ENCODE measurements at places on chromosomes 1 and 21.
A peak's percentile ranks its signal among the peaks of the same experiment; 100 is the strongest.

GRCh38 chr21:27086186-27086585, 119.3 kb upstream of the ADAMTS5 start:
- DNase-seq = no peak

- no peak for DNase-seq
Measured at GRCh38 chr1:26827663-26828062, 1.2 kb downstream of the ZDHHC18 start.

DNA sequence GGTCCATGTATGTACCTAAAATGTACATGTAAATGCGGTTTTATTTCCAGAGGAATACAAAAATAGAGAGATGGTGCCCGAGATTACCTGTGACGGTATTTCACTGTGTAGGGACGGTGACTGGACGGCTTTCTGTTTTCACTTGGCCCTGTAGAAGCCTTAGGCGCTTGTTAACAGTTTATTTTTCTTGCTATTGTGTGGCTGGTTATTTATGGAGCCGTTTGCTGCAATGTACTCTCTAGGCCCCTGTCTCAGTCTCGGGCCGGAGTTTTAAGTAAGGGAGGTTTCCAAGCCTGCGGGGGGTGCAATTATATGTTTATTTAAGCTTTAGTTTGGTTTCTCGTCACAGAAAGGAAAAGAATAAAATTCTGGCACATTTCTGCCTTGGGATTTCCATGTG, 413 bp downstream of the EFCAB7 start:
- no peak for DNase-seq

- no peak for DNase-seq
Measured at GRCh38 chr21:27680181-27680580, 713.3 kb upstream of the ADAMTS5 start.

- no peak for DNase-seq
Measured at GRCh38 chr1:185420588-185421081, 103.6 kb upstream of the IVNS1ABP start.

DNA sequence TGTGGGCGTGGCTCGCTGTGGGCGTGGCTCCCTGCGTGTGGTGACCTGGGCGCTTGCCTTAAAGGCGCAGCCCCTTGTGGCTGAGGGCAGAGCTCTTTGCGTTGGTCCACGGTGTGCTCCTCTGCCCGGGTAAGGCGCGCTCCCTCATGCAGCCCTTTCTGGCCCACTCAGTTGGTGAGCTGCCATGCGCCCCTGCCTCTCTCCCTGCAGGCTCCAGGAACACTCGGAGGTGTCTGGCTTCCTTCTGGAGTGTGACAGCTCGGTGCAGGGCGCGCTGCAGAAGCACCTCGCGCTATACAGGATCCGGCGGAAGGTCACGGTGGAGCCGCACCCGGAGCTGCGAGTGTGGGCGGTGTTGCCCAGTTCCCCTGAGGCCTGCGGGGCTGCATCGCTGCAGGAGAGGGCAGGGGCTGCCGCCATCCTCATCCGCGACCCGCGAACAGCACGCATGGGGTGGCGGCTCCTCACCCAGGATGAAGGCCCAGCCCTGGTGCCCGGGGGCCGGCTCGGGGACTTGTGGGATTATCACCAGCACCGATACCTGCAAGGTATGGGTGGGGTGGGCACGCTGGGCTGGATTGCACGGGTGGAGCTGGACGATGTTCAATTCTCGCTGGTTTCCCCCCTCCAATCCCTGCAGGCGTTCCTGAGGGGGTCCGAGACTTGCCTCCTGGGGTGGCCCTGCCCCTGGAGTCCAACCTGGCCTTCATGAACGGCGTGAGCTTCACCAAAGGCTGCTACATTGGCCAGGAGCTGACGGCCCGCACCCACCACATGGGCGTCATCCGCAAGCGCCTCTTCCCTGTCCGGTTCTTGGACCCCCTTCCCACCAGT, 9.1 kb downstream of the IBA57 start:
- peak; percentile 25 for DNase-seq

DNA sequence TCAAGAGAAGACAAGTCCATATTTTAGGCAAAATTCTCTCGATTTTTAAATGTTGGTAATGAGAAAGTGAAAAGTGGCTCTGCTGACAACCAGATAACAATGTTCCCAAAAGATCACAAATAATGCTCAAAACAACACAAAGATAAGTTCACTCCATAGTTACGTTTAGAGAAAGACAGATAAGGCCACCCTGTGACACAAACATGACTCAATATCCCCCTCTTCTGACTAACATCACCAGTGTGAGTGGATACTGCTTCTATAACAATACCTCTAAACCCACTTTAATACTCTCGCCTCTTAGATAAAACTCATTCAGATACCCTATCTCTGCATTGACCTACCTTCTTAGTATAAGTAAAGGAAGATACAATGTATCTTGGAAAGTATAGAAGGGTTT, 51.2 kb upstream of the RGS7 start:
- no peak for DNase-seq

DNA sequence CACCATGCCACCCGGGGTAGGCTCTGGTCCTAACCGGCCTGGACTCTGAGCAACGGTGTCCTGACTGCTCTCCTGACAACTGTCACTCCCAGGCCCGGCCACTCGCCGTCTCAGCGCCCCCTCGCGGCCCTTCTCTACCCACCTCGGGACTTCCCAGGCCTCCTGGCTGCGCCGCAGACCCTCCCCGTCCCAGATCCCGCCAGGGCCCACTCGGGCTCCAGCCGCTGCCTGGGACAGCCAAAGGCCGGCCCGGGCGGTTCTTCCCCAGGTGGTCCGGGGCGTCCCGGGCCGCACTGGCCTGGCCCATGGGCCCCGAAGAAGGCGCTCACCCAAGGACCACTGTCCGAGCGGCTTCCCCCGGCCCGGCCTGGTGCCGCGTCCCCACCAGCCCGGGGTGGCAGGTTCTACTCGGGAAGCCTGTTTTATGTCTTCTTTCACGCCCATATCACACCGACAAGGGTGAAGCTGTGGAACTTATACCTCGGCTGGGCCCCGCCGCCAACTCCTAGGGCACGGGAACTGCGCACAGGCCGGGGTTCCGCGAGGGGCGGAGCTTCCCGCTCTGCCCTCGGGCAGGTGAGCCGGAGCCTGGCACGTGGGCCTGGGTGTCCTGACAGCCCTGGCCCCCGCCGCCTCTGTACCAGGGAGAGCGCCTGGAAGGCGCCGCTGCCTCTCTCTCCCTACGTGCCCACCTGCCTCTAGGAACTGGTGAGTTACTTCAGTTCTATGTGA, 138.3 kb downstream of the TTLL7 start:
- DNase-seq = peak; percentile 50

DNA sequence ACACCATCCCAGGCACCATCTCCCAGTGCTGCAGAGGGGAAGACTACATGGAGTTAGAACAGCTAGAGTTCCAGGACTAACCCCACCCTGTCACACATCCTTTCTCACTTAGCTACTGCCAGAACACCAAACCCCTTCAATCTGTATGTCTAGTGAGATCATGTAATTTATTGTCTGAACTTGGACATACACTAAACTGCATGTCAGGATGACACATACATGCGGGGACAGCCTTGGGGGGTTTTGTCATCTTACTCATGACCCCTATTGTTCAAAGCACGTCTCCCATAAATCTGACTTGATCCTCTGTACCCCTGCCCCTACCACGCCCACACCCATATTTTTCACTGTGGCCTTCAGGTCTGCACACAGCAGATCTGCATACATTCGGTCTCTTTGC, 71.3 kb downstream of the GABPA start:
- no peak for DNase-seq

DNA sequence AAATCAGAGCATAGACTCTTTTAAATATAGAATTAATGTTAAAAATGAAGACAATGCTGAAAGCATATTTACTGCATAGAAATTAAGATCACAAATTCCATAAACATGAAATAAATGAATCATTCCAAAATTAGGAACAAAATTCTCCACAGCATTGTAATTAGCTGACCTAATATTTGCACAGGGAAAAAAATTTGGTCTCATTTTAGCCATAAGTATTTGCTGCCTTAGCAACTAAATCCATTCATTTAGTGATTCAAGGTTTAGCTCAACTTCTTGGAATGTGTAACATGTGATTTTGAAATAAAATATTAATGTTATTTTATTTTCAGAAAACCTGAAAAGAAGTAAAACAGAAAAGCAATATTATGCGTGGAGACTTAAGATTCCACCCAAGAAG, 25.5 kb downstream of the ADAMTS5 start:
- no peak for DNase-seq

DNA sequence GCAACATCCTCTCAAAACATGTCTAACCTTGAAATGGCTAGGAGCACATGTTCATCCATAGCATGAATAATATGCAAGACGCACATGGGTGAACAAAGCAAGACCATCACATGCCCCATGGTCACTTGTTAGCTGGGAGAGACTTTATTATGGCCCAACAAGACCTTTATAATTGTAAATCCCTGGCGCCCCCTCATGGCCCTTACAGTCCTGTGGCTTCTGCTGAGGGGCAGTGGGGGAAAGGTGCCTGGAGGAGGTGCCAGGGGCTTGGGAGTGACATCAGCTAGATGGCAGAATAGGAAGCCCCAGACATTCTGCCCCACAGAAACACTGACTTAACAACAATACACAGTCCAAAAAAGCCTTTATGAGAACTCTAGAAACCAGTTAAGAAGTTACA, 51.7 kb downstream of the CSMD2 start:
- no peak for DNase-seq

DNA sequence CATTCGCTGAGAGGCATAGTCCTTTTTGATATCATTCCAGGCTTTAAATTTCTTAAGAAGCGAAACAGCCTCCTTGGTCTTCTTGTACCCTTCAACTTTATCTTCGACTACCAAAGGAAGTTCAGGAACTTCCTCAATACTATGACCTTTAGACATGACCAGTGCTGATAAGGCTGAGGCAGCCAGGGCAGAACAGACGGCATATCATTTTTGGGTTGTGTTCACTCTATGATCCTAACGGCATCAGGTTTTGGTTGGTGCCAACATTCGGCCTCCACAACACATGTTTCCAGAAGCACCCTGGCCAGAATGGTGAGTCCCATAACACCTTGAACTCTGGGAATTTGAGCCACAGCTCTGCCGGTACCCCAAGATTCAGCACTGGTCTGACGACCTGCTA, 31.4 kb upstream of the MYOC start:
- no peak for DNase-seq

GRCh38 chr1:36446271-36446670, 4.0 kb downstream of the OSCP1 start:
- no peak for DNase-seq

DNA sequence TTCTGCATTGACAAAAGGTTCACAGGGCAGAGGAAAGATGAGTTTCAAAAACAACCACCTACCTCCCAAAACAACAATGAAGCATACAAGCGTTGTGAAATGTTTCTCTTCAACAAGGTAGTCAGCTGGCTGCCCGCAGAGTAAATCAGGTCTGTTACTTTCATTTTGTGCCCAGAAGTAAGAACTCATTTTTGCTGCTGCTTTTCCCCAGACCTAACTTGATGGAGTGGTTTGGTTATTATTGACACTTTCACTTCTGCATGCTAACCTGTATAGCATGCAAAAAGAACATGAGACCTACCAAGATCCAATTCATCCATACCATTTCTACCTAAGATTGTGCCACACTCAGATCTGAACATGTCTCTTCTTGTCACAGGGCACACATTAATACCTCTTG, 1.3 kb downstream of the SLC9C2 start:
- no peak for DNase-seq

DNA sequence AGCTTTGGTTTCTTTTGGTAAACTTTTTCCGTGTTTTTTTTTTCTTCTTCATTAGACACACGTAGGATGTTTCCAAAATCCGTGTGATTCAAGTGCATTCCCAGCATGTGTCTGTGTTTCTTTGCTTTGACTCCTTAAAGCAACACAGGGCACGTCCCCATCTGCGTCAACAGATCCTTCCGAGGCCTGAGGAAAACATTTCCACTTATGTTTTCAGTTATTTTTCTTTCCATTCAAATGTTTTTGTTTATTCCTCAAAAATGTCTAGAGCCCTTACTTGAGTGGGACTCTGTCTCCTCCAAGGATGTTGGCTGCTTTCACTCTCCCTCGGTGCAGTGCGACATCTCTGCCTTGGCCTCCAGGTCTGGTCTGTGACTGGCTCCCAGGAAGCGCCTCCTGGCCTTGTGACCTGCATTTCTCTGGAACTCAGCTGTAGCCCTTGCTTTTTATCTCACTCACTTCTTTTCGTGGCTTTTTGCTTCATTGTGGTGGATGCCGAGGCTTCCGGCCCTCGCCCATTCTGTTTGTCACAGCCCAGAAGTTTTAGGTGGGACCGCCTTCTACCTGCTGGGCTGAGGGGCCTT, 31.3 kb upstream of the SLC19A1 start:
- no peak for DNase-seq

GRCh38 chr1:202140833-202141232, 3.7 kb downstream of the ARL8A start:
- DNase-seq = no peak
